ENCODE measurements at places on chromosomes 7 and 10.

DNA sequence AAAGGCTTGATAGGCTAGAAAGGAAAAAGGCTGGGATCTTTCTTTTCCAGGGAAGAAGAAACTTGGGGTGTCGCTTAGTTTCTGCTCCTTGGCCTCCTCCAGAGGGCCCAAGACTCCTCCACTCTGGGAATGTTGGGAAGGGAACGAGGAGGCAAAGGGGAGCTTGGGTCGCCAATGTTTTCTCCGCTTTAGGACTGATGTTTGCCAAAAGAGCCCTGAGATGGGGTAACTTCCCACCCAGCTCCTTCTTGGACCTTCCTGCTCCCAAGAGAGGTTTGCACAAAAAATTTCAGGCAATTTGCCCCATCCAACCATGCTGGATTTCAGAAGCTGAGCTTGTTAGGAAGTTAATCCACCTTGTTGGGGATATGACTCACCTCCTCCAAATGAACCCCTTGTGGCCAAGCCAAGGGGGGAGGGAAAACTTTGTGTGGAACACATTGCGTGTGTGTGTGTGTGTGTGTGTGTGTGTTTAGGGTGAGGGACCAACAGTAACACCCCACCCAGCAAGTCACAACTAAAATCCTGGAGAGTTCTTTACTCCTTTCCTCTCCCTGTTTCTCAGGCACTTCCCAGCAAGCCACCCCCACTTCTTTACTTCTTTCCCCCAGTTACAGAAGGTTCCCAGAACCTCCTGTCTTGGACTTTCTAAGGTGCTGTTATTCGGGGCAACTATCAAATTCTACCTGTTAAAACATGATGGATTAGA lies 8.7 kb upstream of the HOXA2 start:
- no peak for DNase-seq

GRCh38 chr10:109929501-109930219 lies 6.3 kb upstream of the XPNPEP1 start:
- no peak for DNase-seq

- no peak for DNase-seq
Measured at GRCh38 chr7:15478401-15478800, 83.4 kb downstream of the AGMO start.

DNA sequence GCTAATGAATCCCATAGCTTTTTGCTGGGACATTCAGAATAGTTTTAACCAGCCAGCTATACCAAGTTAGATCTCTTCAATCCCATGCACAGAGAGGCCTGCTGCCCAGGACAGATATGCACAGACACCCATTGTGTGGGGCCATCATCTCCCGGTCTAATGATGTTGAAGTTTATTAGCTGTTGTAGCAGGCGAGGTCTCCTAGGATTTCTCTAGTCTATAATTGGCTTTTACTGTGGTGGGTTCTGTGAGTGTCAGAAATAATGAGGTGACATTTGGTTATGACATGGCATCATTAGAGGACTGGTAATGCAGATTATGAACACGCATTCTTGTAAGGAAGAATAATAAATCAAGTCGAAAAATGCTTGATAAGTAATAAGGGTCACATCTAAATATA lies 81.4 kb upstream of the PLPP4 start:
- DNase-seq, result no peak

DNA sequence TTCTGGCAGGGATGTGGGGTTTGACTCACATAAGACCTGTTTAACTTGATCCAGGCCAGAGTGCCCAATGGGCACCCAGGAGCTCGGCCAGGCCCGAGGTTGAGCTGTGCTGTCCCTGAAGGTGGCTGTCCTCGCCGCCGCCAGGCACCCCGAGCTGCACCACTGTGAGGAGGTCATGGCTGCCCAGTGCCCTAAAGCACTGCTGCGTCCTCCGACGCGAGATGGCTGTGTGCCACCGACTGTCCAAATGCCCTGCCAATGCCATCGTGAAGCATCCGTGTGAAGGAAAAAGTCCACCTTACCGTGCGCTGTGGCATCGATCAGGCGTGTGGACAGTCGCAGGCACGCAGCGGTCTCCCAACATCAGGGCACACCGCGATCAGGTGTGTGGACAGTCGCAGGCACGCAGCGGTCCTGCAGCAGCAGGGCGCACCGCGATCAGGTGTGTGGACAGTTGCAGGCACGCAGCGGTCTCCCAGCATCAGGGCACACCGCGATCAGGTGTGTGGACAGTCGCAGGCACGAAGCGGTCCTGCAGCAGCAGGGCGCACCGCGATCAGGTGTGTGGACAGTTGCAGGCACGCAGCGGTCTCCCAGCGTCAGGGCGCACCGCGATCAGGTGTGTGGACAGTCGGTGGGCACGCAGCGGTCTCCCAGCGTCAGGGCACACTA lies 120.3 kb downstream of the VIPR2 start:
- no peak for DNase-seq

DNA sequence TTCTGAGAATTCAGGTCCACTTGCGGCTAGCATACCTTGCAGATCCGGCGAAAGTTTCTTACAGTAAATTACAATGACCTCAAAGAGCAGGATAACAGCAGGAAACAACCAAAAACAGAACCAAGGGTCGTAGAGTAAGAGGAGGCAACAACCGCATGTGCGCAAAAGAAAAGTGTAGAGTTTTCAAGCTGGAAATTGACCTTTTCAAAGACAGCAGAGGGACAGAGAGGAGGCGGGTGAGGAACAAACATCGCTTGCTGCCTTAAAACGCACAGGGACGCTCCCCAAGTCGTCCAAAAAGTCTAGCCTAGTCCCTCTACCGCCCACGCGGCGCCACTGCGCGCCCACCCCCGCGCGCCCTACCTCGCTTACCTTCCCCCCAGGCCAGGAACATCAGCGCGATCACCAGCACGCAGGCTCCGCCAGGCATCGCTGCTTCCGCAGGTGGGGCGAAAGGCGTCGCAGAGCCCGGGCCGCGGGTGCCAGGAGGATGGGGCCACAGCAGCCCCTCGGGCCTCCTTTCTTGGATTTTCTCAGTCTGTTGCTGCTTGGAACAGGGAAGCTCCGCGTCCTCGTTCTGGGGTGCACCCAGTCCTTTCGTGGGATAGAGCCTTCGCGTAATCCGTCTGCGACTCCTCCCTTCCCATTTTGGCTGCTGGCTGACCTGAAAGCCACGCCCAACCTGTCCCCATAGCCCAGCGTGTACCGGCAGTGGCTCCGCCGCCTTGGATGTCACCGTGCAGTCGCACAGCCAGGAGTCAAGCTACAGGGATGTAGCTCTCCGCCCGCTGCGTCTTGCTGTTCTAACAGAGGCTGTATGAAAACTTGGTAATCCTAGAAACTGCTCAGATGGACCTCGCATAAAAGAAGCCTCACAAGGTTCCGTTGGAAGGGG lies at the start of gene VWDE:
Gene VWDE, minus strand, starts transcription at position 579 of the 895 bp plus-strand sequence. Its CDS starts 149 bp downstream, at position 430.
- peak; percentile 69 for DNase-seq

DNA sequence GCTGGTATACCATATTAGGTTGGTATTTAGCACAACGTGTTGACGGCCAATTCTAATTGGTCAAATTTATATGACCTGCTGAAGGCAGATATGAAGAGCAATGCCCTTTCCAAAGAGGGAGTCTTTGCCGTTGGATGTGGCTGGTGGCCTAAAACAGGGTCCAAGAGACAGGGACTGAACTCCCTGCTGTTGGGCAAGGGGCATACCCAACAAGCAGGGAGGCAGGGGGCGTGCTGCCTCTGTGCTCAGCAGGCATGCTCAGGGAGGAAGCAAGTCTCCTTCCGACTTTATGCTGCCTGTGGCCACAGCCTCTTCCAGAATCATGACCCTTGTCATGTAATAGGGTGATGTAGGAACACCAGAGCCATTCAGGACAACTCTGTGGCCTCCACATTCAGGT lies 167.7 kb upstream of the NPVF start:
- DNase-seq, result no peak

All from brain (organoid and tissue), 16 donors.